ENCODE measurements at places on chromosomes 5 and 9.

DNA sequence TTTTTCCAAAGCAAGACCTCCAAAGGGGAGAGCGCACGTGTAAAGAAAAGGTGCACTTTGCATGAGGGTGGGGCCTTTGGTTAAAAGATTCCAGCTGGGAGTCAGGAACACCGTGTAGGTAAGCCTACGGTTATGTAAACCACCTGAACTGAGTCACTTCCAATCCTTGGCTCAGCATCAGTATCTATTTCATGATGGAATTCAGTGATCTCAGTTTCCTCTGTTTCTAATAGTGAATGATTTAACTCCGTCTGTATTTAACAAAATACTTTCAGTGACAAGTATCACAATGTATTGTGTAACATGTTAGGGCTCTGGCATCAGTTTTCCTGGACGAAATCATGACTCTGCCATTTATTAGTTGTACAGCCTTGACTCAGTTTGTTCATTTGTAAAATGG is 1.3 kb upstream of the SVEP1 start:
- no peak for DNase-seq

DNA sequence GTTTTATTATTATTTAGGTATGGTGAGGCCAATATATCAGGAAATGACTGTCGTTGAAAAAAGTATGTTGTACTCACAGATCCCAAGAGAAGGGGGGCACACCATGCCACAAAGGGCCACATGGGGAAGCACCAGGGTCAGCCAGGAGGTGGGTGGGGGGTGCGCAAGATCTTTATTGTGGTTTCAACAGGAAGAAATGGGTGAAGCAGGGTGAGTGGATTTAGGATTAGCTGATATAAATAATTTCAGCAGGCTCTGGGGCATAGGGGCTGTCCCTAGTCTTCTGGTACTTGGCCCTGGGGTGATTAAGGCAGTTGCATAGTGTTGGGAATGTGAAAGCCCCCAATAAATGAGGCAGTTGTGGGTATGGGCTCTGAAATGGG is 8.6 kb downstream of the PDCD1LG2 start:
- no peak for DNase-seq

GRCh38 chr5:55645304-55645703 is 66.8 kb downstream of the SLC38A9 start:
- no peak for DNase-seq

- DNase-seq: no peak
Observed at GRCh38 chr9:112174965-112175795, at the start of gene SUSD1. Gene SUSD1, minus strand, starts transcription at chr9:112175297. Its CDS starts 62 bp downstream, at chr9:112175235.

DNA sequence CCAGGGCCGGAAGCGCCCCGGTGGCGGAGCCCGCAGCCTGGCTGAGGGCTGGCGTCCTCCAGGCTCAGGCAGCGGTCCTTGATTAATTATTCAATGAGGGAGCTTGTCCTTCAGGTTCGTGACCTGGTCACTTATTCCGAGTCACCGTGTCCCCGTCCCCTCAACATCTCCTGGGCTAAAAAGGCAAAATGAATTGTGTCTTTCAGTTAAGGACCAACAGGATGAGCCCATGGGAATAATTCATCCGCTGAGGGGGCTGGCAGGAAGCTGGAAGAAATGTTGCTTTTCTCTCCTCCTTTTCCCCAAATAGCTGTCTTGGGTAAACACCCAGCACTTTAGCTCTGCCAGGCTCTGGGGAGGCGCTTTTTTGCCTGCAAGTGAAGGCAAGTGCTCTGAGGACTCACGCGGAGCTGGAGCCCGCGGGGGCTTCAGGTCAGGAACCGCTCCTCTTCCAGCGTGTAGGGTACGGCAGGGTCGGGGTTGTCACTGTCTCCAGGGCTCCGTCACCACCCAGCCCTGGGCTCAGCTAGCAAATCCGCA is 13.1 kb downstream of the KCNT1 start:
- no peak for DNase-seq
